Activated CD4-positive, CD25-positive, alpha-beta regulatory T cell (primary cell): ENCODE measurements at places on chromosomes 6 and 20.

- DNase-seq = no peak
These were observed 91.7 kb upstream of the KCNQ5 start for GRCh38 chr6:72530152-72530551.

- no peak for DNase-seq
These were observed 118.6 kb downstream of the OGFRL1 start for GRCh38 chr6:71406865-71407860.

- no peak for DNase-seq
These were observed 329.7 kb downstream of the MAFB start for GRCh38 chr20:40359131-40359912.

GRCh38 chr6:165049362-165049761, 260.0 kb downstream of the C6orf118 start:
- DNase-seq = no peak

DNA sequence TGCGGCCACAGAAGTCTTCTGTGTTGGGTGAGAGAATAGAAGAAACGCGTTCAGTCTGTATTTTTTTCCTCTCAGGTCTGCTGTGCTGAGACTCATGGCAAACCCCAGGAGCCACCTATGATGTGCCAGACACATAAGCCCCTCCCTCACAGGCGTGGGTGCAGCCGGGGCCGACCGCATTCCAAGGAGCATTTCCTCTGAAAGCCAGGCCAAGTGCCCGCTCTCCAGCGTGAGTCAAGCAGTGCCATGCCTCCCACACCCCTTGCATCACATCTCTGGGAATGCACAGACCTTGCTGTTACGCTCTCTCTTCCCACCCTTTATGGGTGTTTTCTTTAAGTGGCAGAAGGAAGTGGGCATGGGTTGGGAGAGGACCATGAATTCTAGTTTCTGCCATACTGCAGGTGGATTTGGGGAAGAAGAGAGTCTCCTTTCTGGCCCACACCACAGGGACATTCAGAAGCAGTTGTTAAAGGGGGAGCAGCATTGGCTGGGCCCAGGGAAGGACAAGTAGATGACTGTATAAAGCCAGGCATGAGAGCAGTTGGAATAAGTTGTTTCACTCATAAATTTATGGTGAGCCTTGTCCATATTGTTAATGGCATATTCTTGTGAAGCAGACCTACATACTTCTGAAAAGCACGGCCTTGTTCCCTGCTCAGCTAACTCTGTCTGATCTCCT, 37.1 kb upstream of the TFAP2A start:
- DNase-seq = no peak

GRCh38 chr6:106736502-106736901, 107.1 kb downstream of the QRSL1 start:
- no peak for DNase-seq

DNA sequence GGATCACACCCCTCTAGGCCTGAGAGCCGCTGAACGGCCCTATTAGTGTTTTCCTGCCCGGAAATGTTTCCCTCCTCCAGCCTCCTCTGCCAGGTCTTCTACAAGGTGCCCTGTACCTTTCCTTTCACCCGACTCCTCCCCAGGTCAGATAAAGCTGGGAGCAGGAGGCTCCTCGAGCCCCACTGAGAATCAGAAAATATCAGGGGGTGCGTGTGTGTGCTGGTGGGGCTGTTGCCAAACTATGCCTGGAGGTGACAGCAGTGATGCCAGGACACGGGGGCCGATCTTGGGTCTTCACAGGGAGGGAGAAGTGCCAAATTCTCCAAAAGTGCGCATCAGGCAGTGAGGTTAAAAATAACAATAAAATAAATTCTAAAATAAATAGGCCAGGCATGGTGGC, 222.8 kb upstream of the RREB1 start:
- DNase-seq = no peak

DNA sequence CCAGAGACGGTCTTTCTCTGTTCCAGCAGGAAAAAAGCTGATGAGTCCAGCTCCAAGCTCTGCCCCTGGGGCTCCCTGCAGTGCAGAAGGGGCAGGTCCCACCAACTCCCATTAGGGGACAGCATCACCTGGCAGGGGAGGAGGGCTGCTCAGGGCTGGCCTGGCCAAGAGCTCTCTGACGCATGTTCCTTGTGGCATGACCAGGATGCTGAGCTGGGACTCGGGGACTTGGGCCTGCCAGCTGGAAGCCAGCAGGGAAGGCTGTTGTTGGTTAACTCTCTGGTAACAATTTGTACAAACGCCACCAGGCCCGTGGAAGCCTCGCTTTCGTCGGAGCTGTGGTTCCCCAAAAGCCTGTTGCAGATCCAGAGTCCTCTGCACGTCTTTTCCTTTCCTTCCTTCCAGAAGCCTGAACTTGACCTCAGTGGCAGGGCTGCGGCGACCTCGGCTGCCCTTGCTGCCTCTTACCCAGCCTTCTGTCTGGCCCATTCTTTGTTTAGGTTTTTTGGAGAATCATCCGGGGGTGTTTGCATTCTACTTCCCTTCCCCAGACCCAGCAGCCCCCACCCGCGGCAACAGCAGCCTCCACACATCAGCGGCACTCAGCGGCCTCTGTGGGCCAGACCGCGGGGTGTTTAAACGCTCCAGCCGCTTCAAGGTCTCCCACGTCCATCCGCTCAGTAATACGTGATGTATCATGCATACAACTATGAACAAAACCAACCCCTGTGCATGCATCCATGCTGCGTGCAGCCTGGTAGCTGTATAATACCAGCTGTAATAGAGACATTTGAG, 63.3 kb downstream of the GNAS-AS1 start:
- DNase-seq = no peak

GRCh38 chr20:49320460-49320859, 42.6 kb upstream of the ZNFX1 start:
- DNase-seq = no peak

DNA sequence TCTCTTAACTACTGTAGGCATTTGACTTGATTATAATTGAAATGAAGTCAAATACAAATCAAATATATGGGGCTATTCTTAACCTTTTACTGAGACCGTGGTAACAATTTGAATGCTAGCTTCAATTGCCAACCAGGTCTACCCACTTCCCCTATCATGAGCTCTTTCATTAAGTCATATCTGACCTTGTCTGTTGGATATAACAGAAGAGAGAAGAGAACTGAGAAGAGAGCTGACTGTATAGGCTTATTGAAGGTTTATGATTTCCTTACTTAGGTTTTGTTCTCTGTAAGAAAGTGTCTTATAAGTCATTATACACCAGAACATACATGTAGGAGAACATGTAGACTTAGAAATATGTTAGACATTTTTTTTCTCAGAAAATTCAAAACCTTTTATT, 549.4 kb downstream of the COL12A1 start:
- no peak for DNase-seq

DNA sequence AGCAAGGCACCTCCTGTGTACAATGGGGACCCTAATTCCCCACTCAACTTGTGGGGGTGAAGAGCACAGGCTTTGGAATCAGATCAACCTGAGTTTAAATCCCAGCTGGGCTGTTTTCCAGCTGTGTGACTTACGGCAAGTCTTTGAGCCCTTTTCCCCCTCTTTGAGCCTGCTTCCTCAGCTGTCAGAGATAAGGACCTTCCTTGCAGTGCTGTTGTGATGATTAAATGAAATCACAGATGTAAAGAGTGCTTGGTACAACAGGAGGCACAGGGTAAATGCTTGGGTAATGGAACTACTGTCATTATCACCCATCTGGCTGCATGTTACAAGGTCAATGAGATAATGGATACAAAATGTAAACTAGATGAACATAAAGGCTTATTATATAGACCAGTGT, 3.2 kb downstream of the SNX21 start:
- DNase-seq = no peak

GRCh38 chr6:38477680-38478260, 162.0 kb downstream of the BTBD9 start:
- DNase-seq = no peak

DNA sequence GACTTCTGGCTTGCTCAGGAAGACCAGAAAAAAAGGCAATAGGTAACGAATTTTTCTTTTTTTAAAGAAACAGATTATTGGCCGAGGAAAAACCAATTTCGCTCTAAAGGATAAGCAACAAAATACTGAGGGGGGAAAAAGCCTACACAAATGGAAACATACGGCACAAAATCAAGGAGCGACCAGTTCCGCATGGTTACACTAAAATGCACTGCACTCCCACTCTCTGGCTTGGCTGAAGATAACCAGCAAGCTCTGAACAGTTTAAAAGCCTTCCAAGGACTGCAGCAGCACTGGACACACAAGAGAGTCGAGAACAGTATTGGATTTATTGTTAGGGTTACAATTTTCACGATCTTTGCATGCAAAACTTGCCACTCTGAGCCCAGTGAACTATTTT, 881 bp upstream of the MAP7 start:
- DNase-seq = no peak

- DNase-seq = no peak
These were observed 55.1 kb downstream of the KIF16B start for GRCh38 chr20:16517946-16518783.

- no peak for DNase-seq
These were observed 67.8 kb downstream of the SCAND1 start for GRCh38 chr20:35886537-35886936.

DNA sequence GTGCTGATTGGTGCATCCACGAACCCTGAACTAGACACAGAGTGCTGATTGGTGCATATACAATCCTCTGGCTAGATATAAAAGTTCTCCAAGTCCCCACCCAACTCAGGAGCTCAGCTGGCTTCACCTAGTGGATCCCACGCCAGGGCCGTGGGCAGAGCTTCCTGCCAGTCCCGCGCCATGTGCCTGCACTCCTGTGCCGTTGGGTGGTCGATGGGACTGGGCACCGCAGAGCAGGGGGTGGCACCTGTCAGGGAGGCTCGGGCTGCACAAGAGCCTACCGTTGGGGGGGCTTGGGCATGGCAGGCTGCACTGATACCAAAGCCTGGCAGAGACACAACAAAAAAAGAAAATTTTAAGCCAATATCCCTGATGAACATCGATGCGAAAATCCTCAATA, 185.4 kb upstream of the ASCC3 start:
- no peak for DNase-seq

- DNase-seq = no peak
These were observed 24.5 kb downstream of the FRK start for GRCh38 chr6:116036075-116036773.

DNA sequence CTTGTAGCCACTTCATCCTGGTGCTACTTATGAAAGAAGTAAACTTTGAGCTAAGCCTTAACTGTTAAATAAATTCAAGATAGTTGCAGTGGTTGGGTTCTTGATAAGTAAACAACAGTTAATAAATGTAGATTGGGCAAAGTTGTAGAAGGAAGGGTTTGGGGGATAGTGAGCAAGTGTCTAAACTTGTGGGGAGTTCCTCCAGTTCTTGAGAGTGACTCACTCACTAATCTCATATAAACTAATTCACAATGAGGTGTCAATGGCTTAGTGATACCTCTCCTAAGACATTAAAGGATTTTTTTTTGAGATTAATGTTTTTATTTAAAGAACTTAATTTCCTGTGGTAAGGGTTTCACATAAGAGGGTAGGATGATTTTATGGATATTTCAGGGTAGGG, 507.4 kb downstream of the BMP2 start:
- no peak for DNase-seq

GRCh38 chr6:111250791-111251354, 163.6 kb downstream of the SLC16A10 start:
- DNase-seq = no peak

DNA sequence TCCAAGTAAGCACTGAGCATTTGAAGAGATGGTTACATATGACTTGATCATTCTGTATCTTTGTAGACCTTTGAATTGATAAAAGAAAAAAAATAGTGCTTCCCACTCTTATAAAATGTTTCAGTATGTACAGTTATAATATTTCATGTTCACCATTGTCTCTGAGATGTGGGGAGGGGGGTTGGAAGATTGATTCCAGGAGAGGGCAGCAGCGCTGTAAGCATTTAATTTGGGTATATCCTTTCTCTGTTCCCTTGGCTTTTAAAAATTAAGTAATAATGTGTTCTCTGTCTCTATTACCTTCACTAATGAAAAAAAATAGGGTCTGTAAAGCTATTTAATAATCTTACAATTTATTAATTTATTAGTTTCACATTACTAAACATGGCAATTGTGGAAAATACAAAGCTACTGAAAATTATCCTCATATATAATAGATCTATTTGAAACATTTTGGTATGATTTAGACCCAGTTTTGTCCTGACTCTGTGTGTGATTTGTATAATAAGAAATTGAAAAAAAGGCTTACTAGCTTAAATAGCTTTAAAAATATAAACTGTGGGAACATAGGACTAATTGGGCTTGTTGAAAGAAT, 341.2 kb downstream of the CDKAL1 start:
- no peak for DNase-seq

DNA sequence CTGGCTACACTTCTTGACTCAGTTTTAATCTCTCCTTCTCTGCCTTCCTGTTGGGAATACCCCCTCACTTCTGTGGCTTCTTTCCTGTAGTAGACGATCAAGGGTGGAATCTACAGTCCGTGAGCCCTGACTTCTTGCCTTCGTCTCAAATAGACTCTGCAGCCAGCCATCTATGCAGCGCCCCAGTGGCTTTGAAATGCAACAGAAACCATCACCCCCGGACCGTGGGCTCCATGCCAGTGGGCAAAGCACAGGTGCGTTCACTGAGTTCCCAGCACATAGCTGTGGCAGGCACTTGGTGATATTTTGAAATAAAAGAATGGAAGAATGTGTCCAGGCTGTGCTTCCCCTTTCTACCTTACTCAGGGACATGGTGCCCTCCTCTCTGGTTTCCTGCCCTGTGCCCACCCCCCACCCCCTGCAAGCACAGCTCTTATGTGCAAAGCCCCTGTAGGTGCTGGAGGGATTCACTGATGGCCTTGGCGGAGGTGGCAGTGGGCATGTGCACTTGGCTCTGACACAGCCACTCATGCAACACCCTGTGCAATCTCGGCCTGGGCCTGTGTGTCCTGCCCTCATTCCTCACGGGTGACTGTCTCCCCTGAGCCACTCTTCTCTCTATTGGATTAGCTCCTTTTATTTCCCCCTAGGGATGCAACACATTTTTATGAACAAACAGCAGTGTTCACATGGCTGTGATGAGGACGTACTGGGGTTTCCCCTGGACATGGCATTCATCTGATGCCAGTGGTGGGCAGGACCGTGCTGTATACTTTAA, 5.5 kb upstream of the CDSN start:
- no peak for DNase-seq

- no peak for DNase-seq
These were observed 599.4 kb upstream of the CITED2 start for GRCh38 chr6:139973669-139974344.

- DNase-seq = no peak
These were observed 51.1 kb upstream of the SLC24A3 start for GRCh38 chr20:19161336-19161735.

DNA sequence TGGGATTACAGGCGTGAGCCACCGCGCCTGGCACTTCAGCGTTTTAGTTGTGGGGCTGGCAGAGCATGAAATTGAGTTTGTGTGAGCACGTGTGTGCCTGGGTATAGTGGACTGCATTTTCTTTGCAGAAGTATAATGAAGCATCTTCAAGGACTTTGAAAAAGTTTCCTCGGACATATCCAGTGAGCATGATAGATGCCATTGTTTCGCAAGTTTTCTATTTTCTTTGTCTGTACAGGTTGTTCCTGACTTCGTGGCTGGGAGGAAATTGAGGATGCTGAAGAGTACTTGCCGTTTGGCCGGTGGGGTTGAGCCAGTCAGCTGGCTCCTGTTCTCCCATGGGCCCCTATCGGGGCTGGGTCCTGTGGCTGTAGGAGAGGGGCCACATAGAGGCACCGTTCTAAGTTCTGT, 55.9 kb downstream of the RREB1 start:
- no peak for DNase-seq
